Lung (tissue), 17 donors: ENCODE measurements at places on chromosomes 4 and X. TPM values are rescaled to one million over a fixed set of nuclear protein-coding genes. Genes with fewer than 3 reads are reported as not detected.

GRCh38 chrX:10617999-10618351, 2.4 kb downstream of the MID1 start:
- no peak for DNase-seq

GRCh38 chr4:153471698-153472093, 5.5 kb downstream of the TMEM131L start:
- DNase-seq = no peak

- peak; percentile 70 for DNase-seq
Measured at GRCh38 chr4:84401701-84402306, 97.3 kb downstream of the NKX6-1 start.

GRCh38 chr4:107213410-107213809, 177.3 kb upstream of the DKK2 start:
- DNase-seq = no peak

DNA sequence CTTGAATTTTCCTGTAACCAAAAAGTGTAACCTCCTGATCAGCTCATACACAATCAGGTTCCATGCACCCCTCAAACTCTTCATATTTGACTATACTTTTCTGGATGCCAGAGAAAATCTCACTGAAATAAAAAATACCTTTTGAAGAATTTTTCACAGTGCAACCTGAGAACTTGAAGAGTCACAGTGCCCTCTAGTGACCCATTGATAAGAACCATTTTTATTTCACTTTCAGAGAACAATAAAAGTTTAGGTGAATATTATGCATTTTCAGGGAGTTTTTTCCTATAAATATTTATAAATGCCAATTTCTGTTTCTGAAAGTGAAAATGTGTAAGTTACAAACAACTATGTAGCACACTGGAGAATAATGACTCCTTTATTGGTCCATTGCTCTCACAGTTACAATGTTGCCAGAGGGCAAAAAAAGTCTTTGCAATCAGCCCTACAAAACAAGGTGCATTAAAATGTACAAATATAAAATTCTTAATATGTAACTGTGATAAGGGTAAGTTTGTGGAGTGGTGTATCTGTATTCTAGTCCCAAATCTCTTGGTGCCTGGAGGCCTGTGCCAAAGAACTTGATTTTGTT, 153.6 kb upstream of the INTU start:
- DNase-seq = peak; percentile 16

DNA sequence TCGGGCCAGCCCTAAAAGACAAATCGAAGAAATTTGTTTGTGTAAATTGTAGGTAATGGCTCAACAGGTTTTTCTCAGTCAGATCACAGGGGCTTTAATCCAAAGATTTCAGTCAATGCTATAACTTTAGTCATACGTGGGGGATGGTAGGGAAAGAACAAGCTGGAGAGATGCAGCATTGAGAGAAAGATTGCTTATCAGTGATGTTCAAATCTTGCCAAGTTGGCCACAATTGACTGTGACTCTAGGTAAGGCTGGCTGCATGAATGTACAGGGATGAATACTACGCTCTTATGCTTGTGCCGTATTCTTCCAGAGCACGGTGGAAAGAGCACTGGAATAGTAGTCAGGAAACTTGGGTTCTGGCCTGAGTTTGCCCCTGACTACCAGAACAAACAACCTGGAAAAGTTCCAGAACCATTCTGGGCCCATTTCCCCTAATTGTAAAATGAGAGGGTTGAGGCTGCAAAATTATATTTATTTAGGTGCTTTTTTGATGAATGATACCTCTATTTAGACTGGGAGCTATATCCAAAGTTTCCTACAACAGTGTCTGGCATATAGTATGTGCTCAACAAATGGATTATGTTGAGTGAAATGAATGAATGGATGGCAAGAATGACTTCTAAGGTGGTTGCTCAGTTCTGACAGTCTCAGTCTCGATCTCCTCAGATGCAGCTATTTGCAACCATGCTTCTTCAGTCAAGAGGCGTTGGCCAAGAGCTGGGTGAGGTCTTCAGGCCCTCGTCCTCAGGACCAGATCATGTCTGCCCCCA, 44.4 kb downstream of the TSC22D3 start:
- no peak for DNase-seq

- DNase-seq = no peak
Measured at GRCh38 chrX:149487292-149487691, 17.8 kb downstream of the IDS start.

DNA sequence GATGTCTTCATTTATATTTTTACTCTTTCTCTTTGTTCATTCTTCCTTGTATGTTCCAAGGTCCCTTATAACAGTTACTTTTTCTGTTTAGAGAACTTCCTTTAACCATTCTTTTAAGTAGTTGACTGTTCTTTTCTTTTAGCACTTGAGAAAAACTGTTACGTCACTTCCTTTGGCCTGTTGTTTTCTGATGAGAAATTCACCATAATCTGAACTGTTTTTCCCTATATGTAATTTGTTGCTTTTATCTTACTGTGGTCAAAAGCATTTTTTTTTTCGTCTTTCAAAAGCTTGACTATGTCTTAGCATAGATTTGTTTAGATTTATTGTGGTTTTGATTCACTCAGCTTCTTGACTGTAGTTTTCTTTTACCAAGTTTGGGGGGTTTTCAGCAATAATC, 1660.3 kb upstream of the PCDH10 start:
- DNase-seq = no peak

The SGMS2 gene
- 124 TPM for total RNA-seq

The ZAR1 gene
- not detected for total RNA-seq

The FRMD7 gene
- not detected for total RNA-seq

The HTN1 gene
- total RNA-seq = not detected

The EMCN gene
- total RNA-seq = 90.8 TPM

The VCX gene
- total RNA-seq = not detected

The IL13RA2 gene
- 3.3 TPM for total RNA-seq

The PRR27 gene
- total RNA-seq = not detected

The MAGEA1 gene
- not detected for total RNA-seq
